Stimulated activated CD4-positive, alpha-beta T cell treated with anti-CD3 and anti-CD28 coated beads, Interleukin-4, amount 100 ng/mL, for 4 hours (primary cell): ENCODE measurements at places on chromosomes 2 and 18.
A peak's percentile ranks its signal among the peaks of the same experiment; 100 is the strongest.

GRCh38 chr2:136932700-136933099 lies 167.4 kb downstream of the THSD7B start:
- DNase-seq: no peak

GRCh38 chr2:38075507-38076151 lies at the start of gene CYP1B1:
TSS of gene CYP1B1 (minus strand) at chr2:38076151. CDS start at chr2:38075388, 763 bp downstream.
- peak; percentile 6 for DNase-seq

GRCh38 chr18:6406075-6406909 lies 8.4 kb downstream of the L3MBTL4 start:
- DNase-seq: no peak

GRCh38 chr2:96209011-96209728 lies 543 bp upstream of the STARD7 start:
- DNase-seq: no peak

- DNase-seq: no peak
Measured at GRCh38 chr18:1994471-1994870, 576.8 kb downstream of the METTL4 start.

- DNase-seq: no peak
Measured at GRCh38 chr2:211435331-211435730, 878.9 kb downstream of the CPS1 start.

GRCh38 chr2:6692056-6692455 lies 173.7 kb downstream of the CMPK2 start:
- no peak for DNase-seq

- DNase-seq: no peak
Measured at GRCh38 chr18:11512096-11513025, 97.0 kb upstream of the SLC35G4 start.

GRCh38 chr2:196399722-196400691 lies 228.6 kb upstream of the STK17B start:
- no peak for DNase-seq

DNA sequence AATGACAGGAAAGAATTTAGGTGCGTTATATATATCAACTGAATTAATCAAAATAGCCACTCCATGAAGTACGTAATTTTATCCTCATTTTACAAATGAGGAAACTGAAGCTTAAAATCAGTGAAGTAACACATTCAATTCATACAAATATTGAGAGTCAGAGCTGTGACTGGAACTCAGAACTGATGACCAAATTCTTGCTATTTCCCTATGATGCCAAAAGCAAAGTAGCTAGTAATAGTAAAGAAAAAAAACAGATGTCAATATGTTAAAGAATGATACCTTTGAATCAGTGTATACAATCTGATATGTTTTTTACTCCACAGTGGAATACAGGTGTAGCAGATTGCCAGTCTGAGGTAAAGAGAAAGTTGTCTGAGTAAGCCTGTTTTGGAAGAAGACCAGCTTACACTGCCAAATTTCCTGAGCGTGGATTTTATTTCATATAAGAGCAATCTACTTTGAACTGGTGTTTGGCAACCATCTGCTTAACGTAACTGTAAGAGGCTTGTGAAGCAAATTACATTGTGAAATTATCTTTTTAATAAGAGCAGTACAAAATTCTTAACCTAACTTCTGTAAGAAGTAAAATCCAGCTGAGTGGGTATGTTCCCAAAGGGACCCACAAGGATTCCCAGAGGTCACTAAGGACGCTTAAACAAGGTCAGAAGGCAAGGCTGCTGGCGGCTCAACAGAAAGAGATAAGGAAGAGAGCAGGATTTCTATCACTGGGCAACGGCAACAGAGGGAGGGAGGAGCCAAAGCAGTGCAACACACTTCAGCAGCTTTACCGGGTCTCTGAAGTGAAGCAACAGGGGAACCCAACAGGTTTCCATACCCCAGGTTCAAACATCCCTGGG lies 85.6 kb downstream of the IKZF2 start:
- DNase-seq: no peak

GRCh38 chr2:36663851-36664695 lies 32.4 kb upstream of the VIT start:
- no peak for DNase-seq

DNA sequence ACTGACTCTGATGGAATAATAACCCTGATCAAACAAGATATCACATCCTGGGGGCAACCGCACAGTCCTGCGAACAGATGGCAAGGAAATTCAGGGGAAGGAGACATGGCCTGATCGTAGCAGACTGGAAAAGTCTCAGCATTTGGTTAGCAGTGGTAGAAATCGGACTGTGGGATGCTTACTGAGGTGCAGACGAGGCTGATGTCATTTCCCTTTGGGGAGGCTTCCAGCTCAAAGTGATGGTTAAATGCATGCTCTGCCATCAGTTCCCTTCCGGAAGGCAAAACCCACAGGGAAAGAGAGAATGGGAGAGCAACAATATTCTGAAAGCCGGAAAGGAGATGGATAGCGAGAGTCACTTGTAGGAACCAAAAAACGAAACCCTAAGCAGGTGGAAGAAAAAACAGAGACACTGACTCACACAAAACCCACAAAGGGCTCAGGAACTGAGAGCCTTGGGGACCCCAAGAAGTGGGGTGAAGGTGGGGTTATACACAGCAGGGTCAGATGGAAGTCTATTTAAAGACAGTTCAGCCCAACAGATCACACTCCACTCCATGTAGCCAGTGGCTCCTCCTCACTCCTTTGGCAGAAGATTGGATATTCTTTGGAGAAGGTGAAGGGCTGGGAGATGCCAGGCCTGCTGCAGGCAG lies 93.1 kb downstream of the INPP5D start:
- DNase-seq: no peak

DNA sequence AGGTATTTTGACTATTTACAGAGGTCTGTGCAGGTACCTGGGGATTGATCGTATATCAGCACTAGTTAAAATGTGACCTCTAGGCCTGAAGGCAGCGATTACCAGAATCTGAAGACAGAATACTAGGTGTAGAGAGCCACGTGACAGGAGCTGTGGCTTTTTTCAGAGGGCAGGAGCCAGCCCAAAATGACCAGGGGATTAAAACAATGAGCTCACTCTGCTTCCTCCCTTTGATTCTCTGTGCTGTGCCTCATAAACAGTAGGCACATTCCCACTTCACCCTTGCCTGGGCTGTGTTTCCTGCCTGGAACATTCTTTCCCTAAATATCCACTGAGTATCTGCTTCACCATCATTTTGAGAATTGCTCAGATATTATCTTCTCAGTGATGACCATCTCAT lies 15.2 kb downstream of the ITGAV start:
- no peak for DNase-seq
